ENCODE measurements at places on chromosomes 1 and 21.
A peak's percentile ranks its signal among the peaks of the same experiment; 100 is the strongest.

DNA sequence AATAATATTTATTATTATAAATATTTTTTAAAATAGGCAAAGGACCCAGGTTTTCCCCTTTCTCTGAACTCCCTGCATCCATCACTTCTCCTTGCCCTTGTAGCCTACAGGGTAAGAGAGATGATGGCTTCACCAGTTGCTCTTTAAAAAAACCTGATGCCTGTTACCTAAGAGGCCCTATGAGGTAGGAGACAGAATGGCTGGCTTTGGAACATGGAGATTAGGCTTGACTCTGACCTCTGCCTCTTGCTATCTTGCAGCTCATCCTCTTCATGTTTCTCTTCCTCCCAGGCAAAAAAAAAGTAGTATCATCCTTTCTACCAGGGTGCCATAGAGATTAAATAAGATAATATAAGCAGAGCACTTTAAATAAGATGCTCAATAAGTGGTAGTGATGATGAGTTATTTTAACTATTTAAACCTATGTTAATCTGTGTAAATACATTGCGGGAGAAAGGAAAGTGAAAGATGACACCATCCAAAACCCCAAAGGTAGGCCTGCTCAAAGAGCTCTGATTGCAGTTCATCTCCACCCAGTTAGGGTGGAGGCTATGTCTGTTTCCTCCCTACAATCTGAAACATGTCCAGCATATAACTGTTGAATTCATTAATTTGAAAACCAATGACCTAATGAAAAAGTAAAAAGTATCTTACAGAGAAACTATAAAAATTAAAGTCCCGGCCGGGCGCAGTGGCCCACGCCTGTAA is 51.8 kb downstream of the RGS2 start:
- no peak for DNase-seq

DNA sequence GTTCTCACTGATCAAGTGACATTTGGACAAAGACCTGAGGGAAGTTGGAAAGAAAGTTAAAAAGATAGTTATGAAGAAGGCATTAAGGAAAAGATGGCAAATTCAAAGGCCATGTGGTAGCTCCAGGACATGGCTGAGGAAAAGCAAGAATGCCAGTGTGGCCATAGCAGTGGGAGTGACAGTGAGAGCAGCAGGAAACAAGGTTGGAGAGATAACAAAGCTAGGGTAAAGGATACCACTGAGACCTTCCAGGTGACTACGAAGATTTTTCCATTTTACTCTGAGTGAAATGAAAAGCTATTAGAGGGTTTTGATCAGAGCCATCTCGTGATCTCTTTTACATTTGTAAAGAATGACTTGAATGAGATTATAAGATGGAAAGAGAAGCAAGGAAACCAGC is 170.6 kb downstream of the SLC44A5 start:
- no peak for DNase-seq

DNA sequence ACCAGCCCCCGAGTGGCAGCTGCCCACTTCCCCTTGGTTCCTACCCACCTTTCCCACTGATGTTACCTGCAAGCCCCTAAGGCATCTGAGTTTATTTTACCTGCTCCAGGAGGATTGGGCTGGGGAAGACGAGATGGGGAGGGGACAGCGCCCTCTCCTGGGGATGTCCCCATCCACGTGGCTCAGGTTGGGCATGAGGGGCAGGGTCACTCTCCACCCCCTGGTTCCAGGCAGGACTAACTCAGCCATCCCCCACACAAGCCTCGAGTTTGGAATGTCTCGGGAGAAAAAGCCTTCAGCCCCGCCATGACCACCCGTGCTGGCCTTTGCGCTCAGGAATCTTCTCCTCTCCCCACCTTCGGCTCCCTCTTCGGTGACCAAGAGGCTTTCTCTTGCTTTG is 90.0 kb downstream of the ARHGEF10L start:
- DNase-seq: no peak

- DNase-seq: no peak
Observed at GRCh38 chr1:172960454-172961208, 90.1 kb downstream of the TNFSF18 start.

DNA sequence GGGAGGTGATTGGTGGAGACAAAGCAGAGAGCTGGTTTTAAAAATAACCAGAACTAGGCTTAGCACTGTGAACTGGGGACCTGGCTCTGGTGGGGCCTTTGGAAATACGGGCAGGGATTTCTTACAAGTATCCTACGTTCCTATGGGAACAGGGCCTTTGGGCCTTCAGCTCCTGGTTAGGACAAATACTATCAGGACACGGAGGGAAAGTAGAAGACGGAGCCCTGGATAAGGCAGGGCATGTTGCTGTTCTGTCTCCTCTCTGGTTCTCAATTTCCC is 5.3 kb upstream of the MYOG start:
- no peak for DNase-seq

- DNase-seq: no peak
Observed at GRCh38 chr1:212495766-212496494, 63.2 kb downstream of the NENF start.

DNA sequence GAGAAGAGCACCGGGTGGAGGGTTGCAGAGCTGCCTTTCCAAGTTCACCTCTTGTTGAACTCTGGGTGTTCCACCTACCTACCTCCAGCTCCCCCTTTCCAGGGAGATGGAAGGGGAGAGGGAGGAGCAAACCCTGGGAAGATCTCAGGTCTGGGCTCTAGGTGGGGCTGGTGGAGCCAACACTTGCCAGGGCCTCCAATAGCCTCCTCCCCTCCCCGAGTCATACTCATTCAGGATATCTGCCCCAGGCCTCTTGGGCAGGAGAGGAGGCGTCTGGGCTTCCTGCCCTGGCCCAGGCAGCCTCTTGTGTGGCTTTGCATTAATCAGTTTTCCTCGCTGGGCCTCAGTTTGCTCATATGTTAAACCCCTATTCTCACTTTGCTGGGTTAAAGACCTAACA is 13.4 kb downstream of the RAP1GAP start:
- DNase-seq: no peak

- DNase-seq: peak; percentile 43
Observed at GRCh38 chr1:42334240-42335049, 590 bp downstream of the FOXJ3 start.

- no peak for DNase-seq
Observed at GRCh38 chr1:30903343-30904034, 5.1 kb downstream of the SDC3 start.

DNA sequence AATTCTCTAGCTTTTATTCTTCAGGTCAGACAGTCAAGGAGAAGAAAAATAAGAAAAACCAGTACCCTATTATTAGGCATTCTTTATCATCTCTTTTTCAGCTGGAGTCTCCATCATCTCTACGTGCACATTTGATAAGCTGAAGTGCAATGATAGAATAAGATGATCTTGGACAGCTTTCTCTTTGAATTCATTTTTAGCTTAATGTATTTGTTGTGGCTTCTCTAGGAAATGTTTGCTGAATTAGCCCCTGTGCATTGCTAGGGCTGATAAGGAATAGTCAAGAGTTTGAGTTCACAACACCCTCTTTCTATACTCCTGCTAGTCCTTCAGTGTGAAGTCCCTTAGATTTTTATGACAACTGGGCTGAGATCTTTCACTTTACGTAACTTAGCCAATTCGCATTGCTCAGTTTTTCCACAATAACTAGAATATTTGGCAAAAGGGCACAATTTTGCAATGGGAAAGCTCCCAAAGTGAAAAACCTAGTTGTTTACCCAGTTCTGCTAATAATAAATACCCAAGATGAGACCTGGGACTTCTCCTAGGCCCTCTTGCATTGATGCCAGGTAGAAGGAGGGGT is 7.0 kb upstream of the KCNJ15 start:
- DNase-seq: no peak
